GM23248 (cell line): ENCODE measurements at places on chromosomes 4 and X. TPM values are rescaled to one million over a fixed set of nuclear protein-coding genes. Genes with fewer than 3 reads are reported as not detected.

DNA sequence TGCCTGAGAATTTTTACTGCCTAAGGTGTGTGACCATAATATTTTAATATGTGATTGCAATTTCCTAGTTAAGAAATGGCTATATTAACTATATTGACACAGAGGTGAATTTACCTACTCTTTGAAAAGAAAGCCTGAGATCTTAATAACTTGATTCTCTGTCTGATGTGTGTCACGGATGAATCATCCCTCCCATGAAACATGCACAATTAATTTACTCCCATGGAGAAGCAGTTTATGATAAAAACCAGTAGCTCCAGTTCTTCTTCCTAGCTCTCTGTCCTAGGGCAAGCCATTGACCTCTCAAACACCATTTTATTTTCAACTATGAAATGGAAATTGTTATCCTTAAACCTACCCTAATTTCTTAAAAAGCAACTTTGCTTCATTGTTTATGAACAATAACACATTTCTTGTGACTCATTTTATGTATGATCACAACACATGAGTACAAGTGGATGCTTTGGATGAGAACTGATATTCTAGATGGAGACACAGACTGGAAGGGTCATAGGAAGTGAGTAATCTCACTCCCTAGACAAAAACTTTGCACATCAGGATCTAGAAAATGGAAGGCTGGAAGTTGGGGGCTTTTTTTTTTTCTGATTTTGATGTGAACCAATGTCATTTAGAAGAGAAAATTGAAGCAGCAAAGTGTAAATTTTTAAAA, 438.3 kb downstream of the GPAT3 start:
- DNase-seq = peak; percentile 42

Gene EFHC2
- not detected in 2 replicates for total RNA-seq

- DNase-seq = no peak
Observed at GRCh38 chr4:115657991-115658650, 544.7 kb upstream of the NDST4 start.

DNA sequence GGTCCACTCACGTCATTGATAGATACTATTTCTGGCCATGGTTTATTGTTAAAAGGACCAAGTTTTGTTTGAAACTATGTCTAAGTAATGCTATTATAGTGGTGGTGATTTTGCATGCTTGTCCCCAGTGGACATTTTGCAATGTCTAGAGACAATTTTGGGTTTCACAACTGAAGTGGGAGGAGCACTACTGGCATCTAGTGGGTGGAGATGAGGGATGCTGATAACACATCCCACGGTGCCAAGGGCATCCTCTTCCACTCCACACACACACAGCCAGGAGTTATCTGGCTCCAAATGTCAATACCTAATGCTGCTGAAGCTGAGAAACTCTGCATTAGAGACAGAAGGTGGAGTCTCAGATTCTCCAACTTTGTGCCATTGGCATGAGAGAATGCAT, 131.2 kb downstream of the FRMPD4 start:
- DNase-seq = no peak

DNA sequence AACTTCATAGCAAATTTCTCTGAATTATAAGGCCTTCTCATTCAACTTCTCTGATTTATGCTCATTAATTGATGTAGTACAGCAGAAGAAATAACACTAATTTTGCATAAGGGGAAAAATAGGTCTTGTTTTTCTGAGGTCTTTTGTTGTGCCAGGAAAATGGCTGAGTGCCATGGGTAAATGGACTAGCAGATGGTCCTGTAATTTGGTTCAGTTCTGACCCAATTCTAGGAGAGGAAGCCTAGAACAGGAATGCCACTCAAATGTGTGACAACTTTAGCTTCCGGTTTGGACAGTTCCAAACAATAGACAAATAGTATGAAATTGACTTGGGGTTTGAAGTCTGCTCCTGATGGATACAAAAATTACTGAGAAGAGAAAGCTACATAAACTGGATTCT, 6.2 kb downstream of the RAB9B start:
- DNase-seq = no peak

Gene LINC00632
- 17.7 and 20.6 TPM in 2 replicates for total RNA-seq
